ENCODE measurements at places on chromosomes 16 and 17.

DNA sequence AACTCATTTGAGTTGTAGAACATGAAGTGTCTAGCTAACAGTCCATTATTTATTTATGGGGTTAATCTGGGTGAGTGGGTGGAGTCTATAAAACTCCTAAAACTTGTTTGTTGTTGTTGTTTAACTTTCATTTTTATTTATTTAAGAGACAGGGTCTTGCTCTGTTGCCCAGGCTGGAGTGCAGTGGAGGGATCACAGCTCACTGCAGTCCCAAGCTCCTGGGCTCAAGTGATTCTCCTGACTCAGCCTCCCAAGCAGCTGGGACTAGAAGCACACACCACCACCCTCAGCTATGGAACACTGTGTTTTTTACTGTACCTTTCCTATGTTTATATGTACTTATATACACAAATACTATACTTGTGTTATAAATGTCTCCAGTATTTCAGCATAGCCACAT is 77.8 kb upstream of the CLEC18B start:
- no peak overlapping the region for H3K4me3 ChIP-seq
- no peaks in the 10 kb centered on the region for H3K27me3 ChIP-seq
- H3K36me3 ChIP-seq = peaks cover 7% of the 10 kb centered on the region
- no peak for DNase-seq
- no peak overlapping the region for H3K27ac ChIP-seq
- H3K4me1 ChIP-seq = peaks cover 8% of the 10 kb centered on the region

GRCh38 chr17:74078363-74078941 is 125.0 kb upstream of the RPL38 start:
- no peaks in the 10 kb centered on the region for H3K4me1 ChIP-seq
- DNase-seq = no peak
- no peaks in the 10 kb centered on the region for H3K27me3 ChIP-seq
- no peak overlapping the region for H3K27ac ChIP-seq
- H3K36me3 ChIP-seq = no peaks in the 10 kb centered on the region
- no peak overlapping the region for H3K4me3 ChIP-seq

DNA sequence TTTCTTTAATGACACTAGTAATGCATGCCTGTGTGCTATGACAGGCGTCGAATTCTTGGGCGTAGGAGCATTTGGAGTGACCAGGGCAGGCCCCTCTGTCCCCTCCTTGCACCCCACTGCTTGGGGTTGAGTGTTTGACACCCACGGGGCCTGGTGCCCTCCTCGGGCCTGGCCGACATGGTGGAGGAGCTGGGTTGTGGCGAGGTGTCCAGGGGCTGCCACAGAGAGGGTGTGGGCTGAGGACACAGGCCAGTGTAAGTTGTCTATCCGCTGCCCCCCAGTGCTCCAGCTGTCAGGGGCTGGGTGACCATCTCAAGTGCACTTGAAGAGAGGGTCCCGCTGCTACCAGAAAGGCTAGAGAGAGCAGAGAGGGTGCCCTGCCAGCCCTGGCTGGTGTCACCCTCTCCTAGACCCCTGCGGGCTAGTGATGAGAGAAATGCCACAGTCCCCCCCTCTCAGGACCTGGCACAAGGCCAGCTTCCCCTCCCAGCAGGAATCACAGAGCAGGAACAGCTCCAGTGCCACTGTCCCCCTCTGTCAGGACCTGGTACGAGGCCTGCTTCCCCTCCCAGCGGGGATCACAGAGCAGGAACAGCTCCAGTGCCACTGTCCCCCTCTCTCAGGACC is 30.5 kb downstream of the MGRN1 start:
- H3K27me3 ChIP-seq = no peaks in the 10 kb centered on the region
- peaks cover 7% of the 10 kb centered on the region for H3K4me1 ChIP-seq
- peaks cover 6% of the 10 kb centered on the region for H3K36me3 ChIP-seq
- no peak overlapping the region for H3K27ac ChIP-seq
- no peak overlapping the region for H3K4me3 ChIP-seq
- no peak for DNase-seq

- peaks cover 7% of the 10 kb centered on the region for H3K36me3 ChIP-seq
- H3K27me3 ChIP-seq = no peaks in the 10 kb centered on the region
- peak overlapping the region; percentile 86 for H3K27ac ChIP-seq
- DNase-seq = peak; percentile 57
- peaks cover 37% of the 10 kb centered on the region for H3K4me1 ChIP-seq
Observed at GRCh38 chr17:75853433-75853832, 1.7 kb downstream of the WBP2 start.

DNA sequence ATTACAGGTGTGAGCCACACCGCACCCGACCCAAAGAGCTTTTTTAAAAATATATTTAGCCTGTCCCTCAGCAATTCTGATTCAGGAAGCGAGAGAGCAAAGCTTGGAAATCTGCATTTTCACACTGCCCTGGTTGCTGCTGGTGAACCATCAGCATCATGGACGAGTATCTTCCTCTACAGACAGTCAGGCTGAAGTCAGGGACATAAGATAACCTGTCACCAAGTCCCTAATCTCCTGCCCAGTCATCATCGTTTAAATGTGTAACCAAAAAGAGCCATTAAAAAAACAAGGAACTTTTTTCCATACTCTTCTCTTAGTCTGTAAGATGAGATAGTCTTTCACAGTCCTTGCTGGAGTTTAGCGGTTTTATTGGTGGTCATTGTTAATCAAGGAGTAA is 6.7 kb downstream of the PMM2 start:
- H3K4me3 ChIP-seq = no peak overlapping the region
- no peaks in the 10 kb centered on the region for H3K27me3 ChIP-seq
- H3K27ac ChIP-seq = no peak overlapping the region
- no peak for DNase-seq

DNA sequence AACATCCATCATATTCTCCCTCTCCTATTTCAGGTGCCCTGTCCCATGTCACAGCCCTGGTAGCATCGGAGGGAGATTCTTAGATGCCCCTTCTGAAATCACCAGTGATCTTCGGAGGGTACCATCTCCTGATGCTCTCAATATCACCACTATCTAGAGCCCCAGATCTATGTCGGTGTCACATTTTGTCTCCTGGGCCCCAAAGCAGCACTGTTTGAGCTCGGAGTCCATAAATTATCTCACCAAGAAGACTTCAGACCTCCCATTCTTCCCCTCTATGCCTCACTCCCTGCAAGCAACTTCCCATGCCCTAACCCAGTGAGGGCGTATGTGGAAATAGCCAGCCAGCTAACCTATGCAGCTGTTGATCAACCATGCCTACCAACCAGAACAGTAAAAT is 51.5 kb upstream of the NLK start:
- no peak overlapping the region for H3K4me3 ChIP-seq
- no peak overlapping the region for H3K27ac ChIP-seq
- DNase-seq = no peak
- no peaks in the 10 kb centered on the region for H3K27me3 ChIP-seq

DNA sequence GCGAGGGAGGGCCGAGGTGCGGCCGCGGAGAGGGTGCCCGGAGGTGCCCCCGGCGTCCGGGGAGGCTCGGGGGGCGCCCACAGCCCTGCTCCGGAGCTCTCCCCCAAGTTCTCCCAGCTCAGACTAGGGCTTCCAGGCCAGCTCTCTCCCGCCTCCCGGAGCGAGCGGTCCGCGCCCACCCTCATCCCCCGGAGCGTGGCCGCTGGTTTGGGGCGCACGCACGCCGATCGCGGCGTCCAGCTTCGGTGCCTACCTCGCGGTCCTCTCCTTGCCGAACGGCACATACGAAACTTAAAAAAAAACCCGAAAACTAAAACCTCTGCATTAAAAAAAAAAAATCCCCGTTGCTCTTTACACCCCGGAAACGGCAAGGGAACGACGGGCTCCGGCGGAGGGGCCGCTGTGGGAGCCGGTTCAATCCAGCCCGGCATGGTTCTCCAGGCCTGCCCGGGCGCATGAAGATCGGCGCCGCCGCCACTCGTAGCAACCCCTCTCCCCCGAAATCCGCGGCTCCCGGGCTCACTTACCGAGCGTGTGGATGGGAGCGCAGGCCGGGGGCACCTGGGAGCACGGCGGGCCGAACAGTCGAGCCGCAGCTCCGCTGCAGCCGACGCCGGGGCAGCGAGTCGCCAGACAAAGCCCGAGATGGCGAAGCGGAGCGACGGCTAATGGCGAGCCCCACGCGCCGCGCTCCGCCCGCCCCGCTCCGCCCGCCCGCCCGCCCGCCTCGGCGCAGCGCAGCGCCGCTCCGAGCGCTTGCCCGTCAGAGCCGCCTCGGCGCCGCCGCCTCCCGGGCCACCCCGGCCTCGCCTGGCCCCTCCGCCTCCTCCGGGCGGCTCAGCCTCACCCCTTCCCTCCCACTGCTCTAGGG is 973 bp upstream of the UBTF start:
- peaks cover 30% of the 10 kb centered on the region for H3K4me1 ChIP-seq
- no peaks in the 10 kb centered on the region for H3K27me3 ChIP-seq
- DNase-seq = no peak

DNA sequence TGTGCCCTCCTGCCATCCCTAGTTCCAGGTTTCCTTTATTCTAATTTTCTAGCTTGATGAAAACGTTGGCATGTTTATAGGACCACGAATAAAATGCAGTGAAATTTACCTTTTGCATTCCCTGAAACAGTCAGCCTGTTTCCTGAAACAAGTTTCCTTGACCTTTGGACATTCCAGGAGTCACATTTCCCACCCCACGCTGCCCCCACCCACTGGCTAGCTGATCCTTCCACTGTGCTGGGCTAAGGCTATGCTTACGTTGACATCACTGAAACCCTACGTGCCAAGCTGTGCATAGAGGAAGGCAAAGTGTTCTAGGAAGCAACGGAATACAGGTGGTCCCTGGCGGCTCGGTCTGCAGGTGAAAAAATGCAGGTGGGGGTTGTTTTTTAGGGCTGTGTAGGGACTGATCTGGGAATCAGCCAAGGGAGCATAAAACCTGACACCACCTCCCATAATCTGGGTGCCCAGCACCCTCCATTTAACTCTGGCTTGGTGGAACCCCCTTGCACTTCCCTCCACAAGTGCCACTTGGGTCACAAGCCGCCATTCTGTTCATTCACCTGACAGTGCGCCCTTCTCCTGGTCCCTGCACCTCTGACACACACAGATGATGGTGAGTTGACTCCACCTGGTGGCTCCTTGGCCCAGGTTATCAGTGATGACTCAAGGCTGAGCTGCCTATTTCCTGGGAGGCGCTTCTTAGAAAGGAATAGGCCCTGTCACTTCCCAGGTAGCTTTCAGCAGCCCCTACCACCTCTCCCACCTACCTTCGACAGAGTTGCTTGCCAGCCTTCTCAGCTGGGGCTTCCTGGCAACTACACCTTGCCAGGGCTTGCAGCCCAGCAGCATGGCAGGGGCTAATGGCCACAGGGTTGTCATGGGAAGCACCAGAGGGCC is 83.7 kb downstream of the N4BP1 start:
- no peak overlapping the region for H3K27ac ChIP-seq
- H3K36me3 ChIP-seq = no peaks in the 10 kb centered on the region
- DNase-seq = no peak
- peaks cover 3% of the 10 kb centered on the region for H3K27me3 ChIP-seq
- no peaks in the 10 kb centered on the region for H3K4me1 ChIP-seq

- peaks cover 19% of the 10 kb centered on the region for H3K4me1 ChIP-seq
- H3K4me3 ChIP-seq = no peak overlapping the region
- no peak overlapping the region for H3K27ac ChIP-seq
- no peaks in the 10 kb centered on the region for H3K36me3 ChIP-seq
Observed at GRCh38 chr17:62718429-62718828, 89.7 kb downstream of the MARCHF10 start.

DNA sequence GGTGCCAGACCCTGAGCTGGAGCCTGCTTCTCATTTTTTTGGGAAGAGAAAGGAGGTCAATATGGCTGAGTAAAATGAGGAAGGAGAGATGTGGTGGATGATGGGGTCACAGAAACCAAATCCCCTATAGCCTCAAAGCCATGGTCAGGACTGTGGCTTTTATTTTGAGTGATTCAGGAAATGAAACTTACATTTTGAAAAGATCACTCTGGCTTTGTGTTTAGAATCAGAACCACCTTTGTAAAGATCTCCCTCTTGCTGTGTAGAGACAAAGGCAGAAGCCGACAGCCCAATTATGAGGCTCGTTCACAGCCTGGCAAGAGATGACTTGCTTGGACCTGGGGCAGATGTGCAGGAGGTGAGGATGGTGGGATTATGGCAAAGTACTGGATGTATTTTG is 121.6 kb upstream of the ANKFN1 start:
- no peaks in the 10 kb centered on the region for H3K4me1 ChIP-seq
- H3K27me3 ChIP-seq = no peaks in the 10 kb centered on the region
- no peak overlapping the region for H3K4me3 ChIP-seq
- no peak for DNase-seq
- H3K36me3 ChIP-seq = no peaks in the 10 kb centered on the region
- H3K27ac ChIP-seq = no peak overlapping the region

- no peaks in the 10 kb centered on the region for H3K36me3 ChIP-seq
- H3K27ac ChIP-seq = no peak overlapping the region
Observed at GRCh38 chr17:12058535-12058934, 37.9 kb downstream of the MAP2K4 start.

Data from astrocyte (in vitro differentiated cells and primary cell).